SJSA1 (cell line): ENCODE measurements at places on chromosomes 16 and 17. TPM values are rescaled to one million over a fixed set of nuclear protein-coding genes. Genes with fewer than 3 reads are reported as not detected.

DPEP3 gene
- total RNA-seq = not detected in 2 replicates

EXOC3L1 gene
- not detected in 2 replicates for total RNA-seq

FOXC2 gene
- total RNA-seq = 3.9 and 5.5 TPM in 2 replicates

CMTM1 gene
- 3.5 and 5.4 TPM in 2 replicates for total RNA-seq

CCDC144A gene
- 0.61 TPM in 1 of 2 replicates, not detected in the other for total RNA-seq

KRT36 gene
- total RNA-seq = not detected in 2 replicates

DRC3 gene
- 1.8 TPM in 1 of 2 replicates, not detected in the other for total RNA-seq

TMEM100 gene
- total RNA-seq = 2.6 and 3.4 TPM in 2 replicates

TMEM98 gene
- 118 and 125 TPM in 2 replicates for total RNA-seq

SYT17 gene
- total RNA-seq = 0.29 and 0.88 TPM in 2 replicates

HSD17B1 gene
- 0.13 and 1.5 TPM in 2 replicates for total RNA-seq

NDRG4 gene
- 6.9 and 9.2 TPM in 2 replicates for total RNA-seq

MLST8 gene
- total RNA-seq = 25.3 and 34.1 TPM in 2 replicates

RNF112 gene
- not detected in 2 replicates for total RNA-seq

SRCIN1 gene
- total RNA-seq = not detected in 2 replicates

CTRB2 gene
- total RNA-seq = not detected in 2 replicates

FGF11 gene
- not detected in 2 replicates for total RNA-seq

CHAD gene
- not detected in 2 replicates for total RNA-seq

HOXB6 gene
- 4.8 and 7.1 TPM in 2 replicates for total RNA-seq

LCMT1 gene
- 36.3 and 54.3 TPM in 2 replicates for total RNA-seq

SLC12A3 gene
- not detected in 2 replicates for total RNA-seq

MYL4 gene
- total RNA-seq = 2.2 TPM in 1 of 2 replicates, not detected in the other

NPIPA5 gene
- 3.2 and 15.1 TPM in 2 replicates for total RNA-seq

CDH8 gene
- total RNA-seq = 0.05 TPM in 1 of 2 replicates, not detected in the other

SLC5A2 gene
- not detected in 2 replicates for total RNA-seq

SLC35G6 gene
- not detected in 2 replicates for total RNA-seq

HES7 gene
- total RNA-seq = not detected in 2 replicates

CACNG3 gene
- not detected in 2 replicates for total RNA-seq

HEATR9 gene
- not detected in 2 replicates for total RNA-seq

PSMC3IP gene
- total RNA-seq = 18.4 and 22.3 TPM in 2 replicates

TEX14 gene
- 0.03 and 0.13 TPM in 2 replicates for total RNA-seq

PRSS22 gene
- not detected in 2 replicates for total RNA-seq

BAIAP3 gene
- total RNA-seq = 1.2 and 3.1 TPM in 2 replicates

ARL5C gene
- not detected in 2 replicates for total RNA-seq

DLX3 gene
- not detected in 2 replicates for total RNA-seq

TUBG1 gene
- 45.5 and 81.4 TPM in 2 replicates for total RNA-seq

SALL1 gene
- total RNA-seq = 7.1 and 13.3 TPM in 2 replicates

TP53TG3B gene
- total RNA-seq = not detected in 2 replicates

C1QTNF1 gene
- total RNA-seq = 3.6 and 5.1 TPM in 2 replicates

GAST gene
- not detected in 2 replicates for total RNA-seq

TBC1D28 gene
- total RNA-seq = not detected in 2 replicates

MAP3K3 gene
- 35.8 and 49.5 TPM in 2 replicates for total RNA-seq

ZFPM1 gene
- total RNA-seq = 0.38 and 0.92 TPM in 2 replicates

RBFOX1 gene
- total RNA-seq = not detected in 2 replicates

PPP1R27 gene
- not detected in 2 replicates for total RNA-seq

ZNF19 gene
- 0.95 and 4.5 TPM in 2 replicates for total RNA-seq

CBFA2T3 gene
- total RNA-seq = not detected in 2 replicates

TEDC2 gene
- 22.3 and 36.3 TPM in 2 replicates for total RNA-seq

PTX4 gene
- not detected in 2 replicates for total RNA-seq

TAC4 gene
- total RNA-seq = not detected in 2 replicates

KLHL36 gene
- 33.3 and 45.8 TPM in 2 replicates for total RNA-seq

ZNF768 gene
- total RNA-seq = 35.6 and 41.1 TPM in 2 replicates

G6PC1 gene
- total RNA-seq = not detected in 2 replicates

PABPN1L gene
- not detected in 2 replicates for total RNA-seq

ITGAL gene
- total RNA-seq = not detected in 2 replicates

ST6GALNAC1 gene
- total RNA-seq = not detected in 2 replicates
